ENCODE measurements at places on chromosomes 13 and 19.

DNA sequence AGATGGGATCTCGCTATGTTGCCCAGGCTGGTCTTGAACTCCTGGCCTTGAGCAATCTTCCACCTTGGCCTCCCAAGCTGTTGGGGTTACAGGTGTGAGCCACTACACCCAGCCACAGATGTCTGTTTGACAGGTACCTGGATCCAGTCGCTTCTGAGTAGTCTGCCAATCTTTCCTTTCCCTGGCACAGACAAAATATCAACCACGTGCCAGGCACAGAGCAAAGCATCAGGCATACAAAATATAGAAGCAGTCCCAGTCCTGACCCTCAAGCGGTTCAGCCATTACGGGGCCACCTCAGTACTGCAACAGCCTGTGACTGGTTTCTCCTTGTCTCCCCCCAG lies 3.8 kb downstream of the ELAVL1 start:
- no peak for DNase-seq

DNA sequence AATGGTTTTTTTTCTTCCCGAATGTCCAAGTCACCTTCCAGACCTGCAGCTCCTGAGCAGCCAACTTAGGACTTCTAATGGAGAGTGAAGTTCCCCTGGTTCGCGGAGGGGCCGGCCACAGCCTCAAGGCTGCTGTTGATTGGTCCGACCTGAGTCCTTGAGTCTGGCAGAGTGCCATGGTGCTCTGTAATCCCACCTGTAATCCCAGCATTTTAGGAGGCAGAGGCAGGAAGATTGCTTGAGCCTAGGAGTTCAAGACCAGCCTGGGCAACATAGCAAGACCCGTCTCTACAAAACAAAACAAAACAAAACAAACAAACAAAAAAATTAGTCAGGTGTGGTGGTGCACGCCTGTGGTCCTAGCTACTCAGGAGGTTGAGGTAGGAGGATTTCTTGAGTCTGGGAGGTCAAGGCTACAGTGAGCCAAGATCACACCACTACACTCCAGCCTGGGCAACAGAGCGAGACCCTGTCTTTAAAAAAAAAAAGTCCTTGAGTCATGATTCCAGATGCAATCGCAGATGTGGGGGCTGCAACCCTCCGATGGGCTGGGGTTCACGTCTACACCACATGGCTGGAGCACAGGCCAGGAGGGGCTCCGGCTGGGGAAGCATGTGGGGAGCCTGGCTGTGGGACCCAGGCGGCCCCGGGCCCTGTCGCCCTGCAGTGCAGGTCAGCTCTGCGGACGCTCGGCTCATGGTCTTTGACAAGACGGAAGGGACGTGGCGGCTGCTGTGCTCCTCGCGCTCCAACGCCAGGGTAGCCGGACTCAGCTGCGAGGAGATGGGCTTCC lies 17.7 kb downstream of the HPN start:
- no peak for DNase-seq

DNA sequence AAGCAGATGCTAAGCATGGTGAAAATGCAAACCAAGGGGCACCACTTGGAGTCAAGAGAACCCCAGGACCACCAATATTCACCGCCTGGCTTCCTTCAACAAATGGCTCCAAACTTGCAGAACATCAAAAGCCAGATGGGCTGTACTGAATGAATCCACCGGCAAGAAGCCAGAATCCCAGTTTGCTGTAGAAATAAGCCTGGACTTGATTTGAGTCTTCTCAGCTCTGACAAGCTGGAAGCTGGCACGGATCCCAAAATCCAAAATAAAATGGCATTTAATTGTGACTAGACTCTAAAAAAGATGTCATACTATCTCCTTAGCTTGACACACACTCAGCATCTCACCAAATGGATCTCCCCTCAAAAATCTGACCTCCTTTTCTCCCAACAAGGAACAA lies 11.9 kb downstream of the EFNB2 start:
- DNase-seq: no peak

- no peak for DNase-seq
Observed at GRCh38 chr19:55437410-55437809, 5.7 kb downstream of the SHISA7 start.

DNA sequence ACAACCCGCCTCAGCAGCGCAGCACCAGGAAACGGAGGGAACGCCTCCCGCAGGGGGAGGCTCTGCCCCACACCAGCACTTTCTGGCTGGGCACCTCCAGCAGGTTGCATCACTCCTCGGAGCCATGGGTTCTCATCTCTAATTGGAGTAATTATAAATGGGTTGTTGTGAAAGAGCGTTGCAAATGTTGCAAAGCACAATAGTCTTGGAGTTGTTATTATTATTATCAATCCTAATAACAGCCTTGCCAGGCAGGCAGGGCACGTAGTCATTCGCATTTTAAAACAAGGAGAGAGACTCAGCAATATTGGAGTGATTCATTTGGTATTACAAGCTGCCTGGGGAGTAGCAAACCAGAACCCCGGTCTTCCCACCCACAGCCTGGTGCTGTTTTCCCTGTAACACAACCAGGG lies 108.6 kb upstream of the GJB6 start:
- no peak for DNase-seq

GRCh38 chr19:29092712-29093552 lies 120.0 kb downstream of the UQCRFS1 start:
- DNase-seq: no peak

DNA sequence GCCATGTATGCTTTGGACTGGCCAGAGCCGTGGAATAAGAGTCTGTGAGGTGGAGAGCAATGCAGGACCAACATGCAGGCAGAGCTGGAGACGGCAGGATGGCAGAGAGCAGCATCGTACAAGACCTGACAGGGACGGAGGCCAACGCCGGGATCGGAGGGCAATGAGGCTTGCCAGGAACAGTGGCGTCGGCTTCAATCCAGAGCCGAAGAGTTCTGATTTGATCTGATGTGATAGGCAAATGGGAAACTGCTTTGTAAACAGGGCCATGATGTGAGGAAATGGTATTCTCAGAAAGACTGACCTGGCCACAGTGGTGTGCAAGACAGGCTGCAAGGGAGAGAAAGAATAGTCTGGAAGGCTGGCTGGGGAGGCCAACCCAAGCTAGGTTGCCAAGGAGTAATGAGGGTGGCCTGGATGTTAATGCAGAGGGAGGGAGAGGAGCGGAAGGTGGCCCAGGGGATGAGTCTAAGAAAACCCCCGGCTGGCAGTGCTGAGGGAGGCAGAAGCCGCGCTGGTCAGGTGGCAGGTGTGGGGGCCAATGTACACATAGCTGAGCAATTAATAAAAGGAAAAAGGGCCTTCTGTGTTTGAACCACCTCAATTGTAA lies 26.7 kb downstream of the RCBTB2 start:
- DNase-seq: no peak

GRCh38 chr13:30671271-30671815 lies 53.6 kb downstream of the USPL1 start:
- DNase-seq: no peak

DNA sequence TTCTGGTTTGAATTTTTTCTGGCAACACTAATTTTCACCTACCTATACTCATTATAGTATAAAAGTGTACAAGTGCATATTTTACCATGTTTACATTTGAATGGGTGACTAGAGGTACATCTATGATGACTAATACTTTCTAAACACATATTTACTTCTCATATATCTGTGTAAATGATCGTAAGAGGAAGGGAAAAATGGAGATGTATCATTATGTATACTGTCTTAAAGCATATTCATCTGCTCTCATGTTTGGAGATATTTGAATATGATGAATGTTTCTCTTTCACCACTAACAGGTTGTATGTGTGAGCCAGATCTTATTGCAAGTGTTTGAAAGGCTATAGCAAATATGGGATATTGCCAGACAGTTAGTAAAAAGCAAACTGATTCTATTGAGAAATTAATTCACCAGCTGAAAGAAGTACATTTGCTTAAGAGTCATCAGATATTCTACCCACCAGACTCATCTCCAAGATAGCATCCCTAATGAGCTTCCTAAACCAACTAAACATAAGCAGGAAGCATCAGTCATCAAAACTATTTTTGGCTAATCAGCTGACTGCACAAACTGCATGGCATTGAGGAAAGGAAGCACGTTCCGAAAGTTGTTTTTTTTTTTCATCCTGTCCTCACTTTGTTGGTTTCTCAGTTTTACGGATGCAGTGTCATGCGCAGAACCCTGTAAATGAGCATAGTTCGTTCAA lies 738.2 kb downstream of the GPC5 start:
- no peak for DNase-seq

- DNase-seq: no peak
Observed at GRCh38 chr13:85277748-85278147, 521.5 kb downstream of the SLITRK6 start.

- DNase-seq: no peak
Observed at GRCh38 chr19:53055117-53055516, 10.6 kb downstream of the ERVV-2 start.

DNA sequence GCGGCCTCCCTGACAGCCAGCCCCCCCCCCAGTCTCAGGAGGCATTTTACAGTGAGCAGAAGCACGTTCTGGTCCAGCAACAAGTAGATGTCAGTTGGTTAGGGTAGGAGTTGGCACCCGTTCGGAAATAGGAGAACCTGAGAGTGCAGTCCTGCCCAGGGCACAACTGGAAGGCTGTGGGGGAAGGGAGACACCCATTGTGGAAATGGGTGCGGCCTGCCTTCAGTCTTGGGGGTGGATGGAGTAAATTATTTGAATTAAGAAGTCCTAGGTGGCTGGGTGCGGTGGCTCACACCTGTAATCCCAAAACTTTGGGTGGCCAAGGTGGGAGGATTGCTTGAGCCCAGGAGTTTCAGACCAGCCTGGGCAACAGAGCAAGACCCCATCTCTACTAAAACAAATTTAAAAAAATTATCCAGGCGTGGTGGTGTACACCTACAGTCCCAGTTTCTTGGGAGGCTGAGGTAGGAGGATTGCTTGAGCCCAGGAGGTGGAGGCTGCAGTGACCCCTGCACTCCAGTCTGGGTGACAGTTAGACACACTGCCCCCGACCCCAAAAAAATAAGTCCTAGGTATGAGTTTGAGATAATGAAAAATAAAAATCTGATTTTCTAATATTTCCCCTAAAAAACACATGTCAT lies 1.2 kb downstream of the CIRBP start:
- DNase-seq: no peak

DNA sequence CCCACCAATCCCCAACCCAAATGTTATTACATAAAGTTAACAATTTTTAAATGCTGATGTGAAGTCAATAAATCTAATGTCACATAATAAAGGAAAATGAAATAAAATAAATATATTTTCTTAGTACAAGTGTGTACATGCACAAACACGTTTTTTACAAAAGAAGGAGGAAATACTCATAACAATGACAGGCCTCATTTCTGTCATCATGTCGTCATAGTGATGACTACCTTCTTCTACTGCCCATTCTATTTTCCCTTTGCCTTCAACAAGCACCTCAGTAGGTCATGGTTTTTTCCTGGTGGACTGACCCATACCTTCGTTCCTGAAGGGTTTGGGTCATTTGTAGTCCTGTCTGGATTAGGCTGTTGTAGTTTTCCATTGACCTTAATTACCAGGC lies 185.3 kb upstream of the IPO5 start:
- no peak for DNase-seq

DNA sequence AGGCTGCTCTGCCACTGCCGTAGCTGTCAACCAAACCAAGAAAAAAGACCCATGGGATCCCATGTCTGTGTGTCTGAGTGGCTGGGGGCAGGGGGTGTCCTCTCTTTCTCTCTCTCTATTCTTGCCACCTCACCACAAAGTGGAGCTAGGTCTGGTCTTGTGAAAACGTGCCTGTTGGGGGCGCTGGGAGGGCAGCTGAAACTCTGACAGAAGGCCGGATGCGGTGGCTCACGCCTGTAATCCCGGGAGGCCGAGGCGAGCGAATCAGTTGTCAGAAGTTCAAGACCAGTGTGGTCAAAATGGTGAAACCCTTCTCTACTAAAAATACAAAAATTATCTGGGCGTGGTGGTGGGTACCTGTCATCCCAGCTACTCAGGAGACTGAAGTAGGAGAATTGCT lies 29.2 kb downstream of the ZNF146 start:
- no peak for DNase-seq

DNA sequence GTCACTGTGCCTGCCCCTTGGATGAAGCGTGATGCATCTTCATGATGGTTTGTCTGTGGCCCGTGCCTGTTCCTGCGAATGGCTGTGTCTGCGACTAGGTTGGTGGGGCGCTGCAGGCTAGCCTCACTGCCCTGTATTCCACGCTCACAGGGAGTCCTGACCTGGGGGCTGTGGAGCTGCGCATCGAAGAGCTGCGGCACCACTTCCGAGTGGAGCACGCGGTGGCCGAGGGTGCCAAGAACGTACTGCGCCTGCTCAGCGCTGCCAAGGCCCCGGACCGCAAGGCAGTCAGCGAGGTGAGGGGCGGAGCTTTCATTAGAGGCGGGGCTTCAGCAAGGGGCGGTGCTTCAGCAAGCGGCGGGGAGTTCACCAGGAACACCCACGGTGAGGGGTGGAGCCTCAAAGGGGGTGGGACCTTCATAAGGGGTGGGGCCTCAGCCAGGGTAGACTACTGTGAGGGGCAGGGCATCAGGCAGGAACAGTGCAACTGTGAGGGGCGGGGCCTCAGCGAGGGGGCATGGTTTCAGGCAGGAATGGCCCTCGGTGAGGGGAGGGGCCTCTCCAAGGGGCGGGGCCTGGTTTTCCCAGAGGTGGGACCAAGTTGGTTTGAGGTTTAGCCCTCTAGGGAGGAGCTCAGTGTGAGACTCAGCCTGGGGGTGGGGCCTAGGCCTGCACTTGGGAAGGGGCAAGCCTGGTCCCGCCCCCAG lies 17.2 kb downstream of the PKN1 start:
- no peak for DNase-seq

GRCh38 chr19:2554856-2555255 lies 78.9 kb downstream of the GADD45B start:
- no peak for DNase-seq

GRCh38 chr19:32349051-32349450 lies 3.6 kb downstream of the ZNF507 start:
- no peak for DNase-seq

GRCh38 chr13:101627556-101627943 lies 175.1 kb downstream of the ITGBL1 start:
- no peak for DNase-seq

DNA sequence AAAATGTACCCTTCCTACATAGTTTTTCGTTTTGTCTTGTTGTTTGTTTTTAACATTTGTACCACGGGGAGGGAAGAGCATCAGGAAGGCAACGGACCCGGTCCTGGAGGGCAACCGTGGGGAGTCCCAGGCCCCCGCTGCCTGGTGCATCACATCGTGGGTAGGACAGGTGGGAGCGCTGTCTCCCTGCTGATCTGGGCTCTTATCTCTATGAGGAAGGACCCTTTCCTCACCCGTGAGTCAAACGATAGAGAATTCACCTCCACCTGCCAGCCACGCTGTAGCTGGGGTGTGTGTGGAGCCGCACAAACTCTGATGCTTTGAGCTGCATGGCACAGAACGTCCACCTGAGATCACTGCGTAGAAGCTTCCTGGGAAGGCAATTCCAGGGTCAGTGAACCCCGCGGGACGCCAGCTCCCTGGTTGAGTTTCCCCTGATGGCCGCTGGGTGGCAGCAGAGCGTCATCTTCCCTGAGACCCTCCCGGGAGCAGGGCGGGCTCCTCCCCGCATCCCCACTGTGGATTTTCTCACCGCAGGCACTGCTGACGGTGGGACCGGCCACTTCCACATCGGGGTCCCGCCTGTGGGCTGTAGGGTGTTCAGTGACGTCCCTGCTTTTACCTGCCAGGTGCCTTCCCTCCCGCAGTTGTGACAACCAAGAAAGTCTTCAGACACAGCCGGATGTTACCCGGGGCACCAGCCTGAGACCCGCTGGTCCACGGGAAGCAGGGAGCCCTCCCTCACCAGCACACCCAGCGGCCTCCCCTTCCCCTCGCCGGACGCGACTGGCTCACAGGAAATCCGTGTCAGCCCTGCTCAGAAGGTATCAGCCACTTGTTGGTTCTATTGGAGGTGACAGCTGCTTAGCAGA lies 54.7 kb downstream of the ZNF787 start:
- DNase-seq: no peak

- no peak for DNase-seq
Observed at GRCh38 chr19:3734310-3734600, 26.1 kb downstream of the TJP3 start.

GRCh38 chr13:28984825-28985224 lies 164.7 kb downstream of the MTUS2 start:
- no peak for DNase-seq
